ENCODE measurements at places on chromosomes 12 and 14.

DNA sequence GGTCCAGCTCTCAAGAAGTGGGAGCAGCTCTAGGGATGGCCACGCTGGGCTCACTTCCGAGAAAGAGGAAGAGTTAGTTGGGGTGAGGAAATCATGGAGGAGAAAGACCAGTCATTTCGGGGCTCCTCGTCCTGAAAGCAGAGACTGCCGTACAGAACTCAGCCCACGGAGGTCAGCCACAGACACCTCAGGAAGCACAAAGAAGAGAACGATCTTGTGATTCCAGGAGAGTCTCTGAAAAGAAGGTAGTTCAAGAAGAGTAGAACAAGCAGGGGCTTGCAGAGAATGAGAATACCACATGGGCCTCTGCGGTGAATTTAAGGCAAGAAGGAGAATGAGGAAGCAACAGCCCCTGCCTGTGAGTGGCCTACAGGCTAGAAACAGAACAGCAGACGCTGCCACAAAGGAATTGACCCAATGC, 311.9 kb downstream of the CACNA1C start:
- H3K27ac ChIP-seq, result no peak overlapping the region
- H3K27me3 ChIP-seq, result peaks cover 26% of the 10 kb centered on the region
- DNase-seq, result no peak
- no peak overlapping the region for H3K4me3 ChIP-seq
- no peaks in the 10 kb centered on the region for H3K36me3 ChIP-seq
- peaks cover 9% of the 10 kb centered on the region for H3K4me1 ChIP-seq

GRCh38 chr12:92952394-92952793, 23.3 kb upstream of the EEA1 start:
- no peaks in the 10 kb centered on the region for H3K27me3 ChIP-seq
- H3K27ac ChIP-seq, result no peak overlapping the region
- DNase-seq, result no peak
- no peaks in the 10 kb centered on the region for H3K4me1 ChIP-seq
- H3K4me3 ChIP-seq, result no peak overlapping the region

- no peak overlapping the region for H3K27ac ChIP-seq
- no peaks in the 10 kb centered on the region for H3K36me3 ChIP-seq
- H3K4me3 ChIP-seq, result no peak overlapping the region
- H3K4me1 ChIP-seq, result no peaks in the 10 kb centered on the region
- DNase-seq, result no peak
- no peaks in the 10 kb centered on the region for H3K27me3 ChIP-seq
These were observed 42.5 kb downstream of the LMO3 start for GRCh38 chr12:16563504-16563903.

- peaks cover 40% of the 10 kb centered on the region for H3K4me1 ChIP-seq
- no peak overlapping the region for H3K27ac ChIP-seq
These were observed 155.6 kb downstream of the PLXNC1 start for GRCh38 chr12:94304012-94304411.

- no peak for DNase-seq
- no peak overlapping the region for H3K27ac ChIP-seq
- no peak overlapping the region for H3K4me3 ChIP-seq
- H3K36me3 ChIP-seq, result peaks cover 45% of the 10 kb centered on the region
These were observed 16.1 kb downstream of the ERP29 start for GRCh38 chr12:112029301-112029700.

DNA sequence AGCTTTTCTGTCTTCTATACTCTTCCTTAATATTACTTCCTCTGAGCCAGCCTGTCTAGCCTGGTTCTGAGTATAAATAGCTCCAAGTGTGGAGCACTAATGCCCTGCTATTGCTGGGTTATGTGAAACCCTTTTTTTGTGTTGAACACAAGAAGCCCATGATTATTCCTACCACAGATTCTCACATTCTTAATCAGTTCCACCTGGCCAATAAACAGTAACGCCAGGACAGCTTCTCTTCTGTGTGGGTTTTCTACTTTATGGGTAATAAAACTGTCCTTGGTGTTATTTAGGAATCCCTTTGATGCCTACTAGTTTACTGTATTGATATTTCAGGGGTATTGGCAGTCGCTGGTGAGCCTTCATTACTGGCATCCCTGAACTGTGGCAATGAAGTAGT, 48.9 kb upstream of the LRIG3 start:
- H3K36me3 ChIP-seq, result no peaks in the 10 kb centered on the region
- no peaks in the 10 kb centered on the region for H3K27me3 ChIP-seq
- DNase-seq, result no peak
- H3K4me3 ChIP-seq, result no peak overlapping the region
